Activated T-helper 17 cell treated with anti-CD3 and anti-CD28 coated beads, Interleukin-2, amount 50 U/mL, for 72 hours (primary cell): ENCODE measurements at places on chromosomes 7 and 10. TPM values are rescaled to one million over a fixed set of nuclear protein-coding genes. Genes with fewer than 3 reads are reported as not detected.

H2BK1 gene
- 1.2 TPM for total RNA-seq

TMEM273 gene
- total RNA-seq: 92.2 TPM

C10orf67 gene
- 0.21 TPM for total RNA-seq

OR2A5 gene
- total RNA-seq: not detected

RAB19 gene
- 4.5 TPM for total RNA-seq

IGF2BP3 gene
- total RNA-seq: 0.42 TPM

TBX20 gene
- total RNA-seq: not detected

SLC16A9 gene
- total RNA-seq: 2.2 TPM

PDE1C gene
- total RNA-seq: not detected

DNA sequence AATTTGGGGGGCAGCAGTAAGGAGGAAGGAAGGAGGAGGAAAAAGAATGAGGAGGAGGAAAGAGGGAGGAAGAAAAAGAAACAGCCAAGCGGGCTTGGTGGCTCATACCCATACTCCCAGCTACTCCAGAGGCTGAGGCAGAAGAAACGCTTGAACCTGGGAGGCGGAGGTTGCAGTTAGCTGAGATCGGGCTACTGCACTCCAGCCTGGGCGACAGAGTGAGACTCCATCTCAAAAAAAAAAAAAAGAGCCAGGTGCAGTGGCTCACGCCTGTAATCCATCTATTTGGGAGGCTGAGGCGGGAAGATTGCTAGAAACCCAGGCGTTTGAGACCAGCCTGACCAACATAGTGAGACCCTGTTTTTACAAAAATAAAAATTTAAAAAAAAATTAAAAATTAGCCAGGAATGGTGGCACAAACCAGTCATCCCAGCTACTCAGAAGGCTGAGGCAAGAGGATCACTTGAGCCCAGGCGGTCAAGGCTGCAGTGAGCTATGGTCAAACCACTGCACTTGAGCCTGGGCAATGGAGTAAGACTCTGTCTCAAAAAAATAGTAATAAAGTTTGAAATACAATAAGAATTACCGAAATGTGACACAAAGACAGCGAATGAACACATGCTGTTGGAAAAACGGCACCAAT, 14.1 kb upstream of the CRCP start:
- peak overlapping the region; percentile 92 for H3K27ac ChIP-seq
- H3K4me1 ChIP-seq: peaks cover 11% of the 10 kb centered on the region
- H3K4me3 ChIP-seq: peak overlapping the region; percentile 79
- H3K27me3 ChIP-seq: no peaks in the 10 kb centered on the region
- no peak for ATAC-seq

- no peak overlapping the region for H3K4me3 ChIP-seq
- no peaks in the 10 kb centered on the region for H3K4me1 ChIP-seq
- ATAC-seq: no peak
- peaks cover under 1% of the 10 kb centered on the region for H3K27me3 ChIP-seq
- H3K27ac ChIP-seq: no peak overlapping the region
- peaks cover 66% of the 10 kb centered on the region for H3K36me3 ChIP-seq
Measured at GRCh38 chr10:102863660-102864059, 5.6 kb upstream of the AS3MT start.

- no peak overlapping the region for H3K27ac ChIP-seq
- no peak overlapping the region for H3K4me3 ChIP-seq
- H3K36me3 ChIP-seq: no peaks in the 10 kb centered on the region
- no peak for ATAC-seq
Measured at GRCh38 chr7:22468609-22469008, 31.4 kb downstream of the STEAP1B start.

- peak overlapping the region; percentile 70 for H3K27ac ChIP-seq
- H3K4me3 ChIP-seq: no peak overlapping the region
- H3K4me1 ChIP-seq: peaks cover 41% of the 10 kb centered on the region
- peaks cover 78% of the 10 kb centered on the region for H3K36me3 ChIP-seq
- ATAC-seq: no peak
Measured at GRCh38 chr10:97450828-97451227, 4.9 kb downstream of the ZDHHC16 start.

DNA sequence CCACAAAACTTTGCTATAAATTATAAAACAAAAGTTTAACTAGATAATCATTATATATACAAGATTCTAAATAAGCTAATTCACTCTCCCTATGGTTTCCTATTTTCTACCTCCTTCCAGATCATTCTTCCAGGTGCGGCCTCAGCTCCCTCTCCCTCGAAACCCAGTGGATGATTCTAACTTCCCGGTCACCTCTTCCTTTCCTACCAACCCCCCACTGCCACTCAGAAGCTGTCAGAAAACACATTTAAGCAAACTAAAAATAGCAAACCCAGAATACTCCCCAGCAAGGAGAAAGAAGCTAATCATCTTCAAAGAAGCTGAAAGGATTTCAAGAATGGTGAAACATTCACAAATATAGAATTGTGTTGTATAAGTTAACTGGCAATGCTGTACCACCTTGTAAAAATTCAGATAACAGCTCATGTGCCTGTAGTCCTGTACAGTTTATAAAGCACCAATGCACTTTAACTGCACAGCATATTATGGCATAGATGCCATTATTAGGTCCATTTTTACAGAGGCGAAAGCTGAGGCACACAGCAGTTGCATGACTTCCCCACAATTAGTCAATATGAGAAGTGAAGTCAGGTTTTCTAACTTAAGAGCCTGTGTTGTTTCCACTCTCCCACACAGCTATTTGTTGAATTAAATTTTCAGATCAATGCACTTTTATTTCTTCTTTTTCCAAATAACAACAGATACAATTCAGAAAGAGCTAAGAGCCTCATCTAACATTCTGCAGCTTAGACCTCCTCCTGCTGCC, 13.7 kb upstream of the DNTT start:
- no peak for ATAC-seq
- H3K36me3 ChIP-seq: no peaks in the 10 kb centered on the region
- no peak overlapping the region for H3K4me3 ChIP-seq
- H3K4me1 ChIP-seq: no peaks in the 10 kb centered on the region
- no peak overlapping the region for H3K27ac ChIP-seq

DNA sequence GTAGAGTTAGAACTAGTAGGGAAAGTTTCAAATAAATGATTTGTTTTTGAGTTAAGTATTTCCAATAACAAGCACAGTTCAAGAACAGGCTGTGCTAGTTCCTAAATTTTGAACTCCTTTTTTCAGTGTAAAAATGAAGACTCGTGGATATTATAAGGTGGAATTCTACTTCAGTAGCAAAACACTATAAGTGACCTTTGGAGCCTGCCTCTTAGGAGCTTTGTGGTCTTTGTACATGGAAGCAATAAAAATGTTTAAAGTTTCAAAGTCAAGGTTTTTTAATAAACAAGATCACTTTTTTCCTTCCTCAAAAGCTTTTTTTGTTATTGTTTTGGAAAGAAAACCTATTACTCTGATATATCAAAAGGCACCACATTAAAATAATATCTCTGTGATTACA, 292.4 kb upstream of the VWC2 start:
- H3K27me3 ChIP-seq: no peaks in the 10 kb centered on the region
- H3K36me3 ChIP-seq: no peaks in the 10 kb centered on the region
- H3K4me3 ChIP-seq: no peak overlapping the region
- no peaks in the 10 kb centered on the region for H3K4me1 ChIP-seq
- H3K27ac ChIP-seq: no peak overlapping the region
- ATAC-seq: no peak

DNA sequence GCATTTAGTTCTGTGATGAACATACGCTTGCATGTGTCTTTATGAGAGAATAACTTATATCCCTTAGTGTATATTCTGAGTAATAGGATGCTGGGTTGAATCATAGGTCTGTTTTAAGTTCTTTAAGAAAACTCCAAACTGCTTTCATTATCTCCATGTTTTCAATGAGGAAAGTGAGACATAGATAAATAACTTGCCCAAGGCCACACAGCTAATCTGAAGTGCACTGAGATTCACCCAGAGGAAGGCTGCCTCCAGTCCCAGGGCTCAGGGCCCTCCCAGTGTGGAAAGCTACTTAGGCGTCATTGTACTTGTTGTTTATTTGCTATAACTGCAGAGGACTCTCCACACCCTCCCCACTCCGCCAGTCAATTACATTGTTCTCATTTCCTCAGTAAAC, 126.7 kb downstream of the INHBA start:
- no peaks in the 10 kb centered on the region for H3K4me1 ChIP-seq
- no peak overlapping the region for H3K4me3 ChIP-seq
- H3K36me3 ChIP-seq: no peaks in the 10 kb centered on the region
- H3K27me3 ChIP-seq: no peaks in the 10 kb centered on the region

DNA sequence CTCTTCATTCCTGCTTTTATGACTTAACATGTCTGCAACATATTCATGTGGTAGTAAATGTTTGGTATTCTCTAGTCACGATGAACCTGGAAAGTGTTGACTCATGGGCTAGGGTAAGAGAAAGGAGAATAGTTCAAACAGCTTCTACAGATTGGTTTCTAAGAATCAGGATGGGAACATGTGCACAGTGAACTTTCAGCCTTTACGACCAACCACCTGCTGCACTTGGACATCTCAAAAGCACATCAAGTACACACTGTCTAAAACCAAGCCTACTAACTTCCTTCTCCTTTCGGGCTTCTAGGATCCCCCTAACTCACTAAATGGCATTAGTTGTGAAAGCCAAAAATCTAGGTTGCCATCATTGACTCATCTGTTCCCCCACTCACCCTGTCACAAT, 85.5 kb downstream of the CUL2 start:
- no peaks in the 10 kb centered on the region for H3K27me3 ChIP-seq
- no peak for ATAC-seq
- H3K4me1 ChIP-seq: no peaks in the 10 kb centered on the region

DNA sequence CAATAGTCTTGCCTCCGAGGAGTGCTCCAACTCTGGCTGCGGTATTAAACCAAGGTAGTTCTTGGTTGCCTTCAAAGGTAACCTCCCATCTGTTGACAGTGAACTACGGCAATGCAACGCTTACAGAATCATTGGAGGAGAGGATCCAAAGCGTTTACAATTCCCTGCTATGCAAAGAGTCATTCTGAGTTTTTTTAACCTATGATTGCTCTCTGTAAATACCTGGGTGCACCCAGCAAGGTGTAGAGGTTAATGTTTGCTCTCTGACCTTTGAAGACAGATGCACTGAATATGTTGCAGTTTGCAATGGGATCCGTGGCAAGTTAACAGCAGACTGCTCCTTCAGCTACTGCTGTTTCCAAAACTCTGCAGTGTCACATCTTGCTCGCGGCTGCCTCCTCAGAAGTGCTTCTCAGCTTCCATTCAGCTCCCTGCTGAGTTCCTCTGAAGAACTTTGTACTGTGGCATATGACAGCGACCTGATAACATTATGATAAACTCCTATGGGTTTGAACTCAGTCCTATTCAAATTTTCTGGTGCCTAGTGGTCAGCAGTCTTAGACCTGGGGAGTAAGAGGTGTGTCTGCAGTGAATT, 29.0 kb downstream of the KIAA1217 start:
- H3K27me3 ChIP-seq: peaks cover 17% of the 10 kb centered on the region
- no peaks in the 10 kb centered on the region for H3K36me3 ChIP-seq
- H3K4me3 ChIP-seq: no peak overlapping the region
- ATAC-seq: no peak
- no peak overlapping the region for H3K27ac ChIP-seq

DNA sequence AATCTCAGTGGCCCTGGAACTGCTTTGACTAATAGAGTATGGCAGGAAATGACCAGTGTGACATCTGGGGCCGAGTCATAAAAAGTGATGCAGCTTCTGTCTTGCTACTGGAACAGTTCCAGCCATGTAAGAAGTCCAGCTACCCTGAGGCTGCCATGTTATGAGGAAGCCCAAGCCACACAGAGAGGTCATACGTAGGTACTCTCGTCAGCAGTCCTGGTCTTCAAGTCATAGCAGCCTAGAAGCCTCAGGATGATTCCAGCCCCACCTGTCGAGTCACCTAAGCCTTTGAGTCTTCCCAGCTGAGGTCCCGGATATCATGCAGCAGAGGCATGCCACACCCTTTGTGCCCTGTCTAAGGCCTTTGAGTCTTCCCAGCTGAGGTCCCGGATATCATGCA, 92.1 kb downstream of the PPP1R3C start:
- no peak overlapping the region for H3K27ac ChIP-seq
- no peaks in the 10 kb centered on the region for H3K4me1 ChIP-seq
- peak; percentile 24 for ATAC-seq
- H3K36me3 ChIP-seq: no peaks in the 10 kb centered on the region

GRCh38 chr10:13527864-13528122, 1.0 kb downstream of the BEND7 start:
- peaks cover 55% of the 10 kb centered on the region for H3K27me3 ChIP-seq
- no peak overlapping the region for H3K27ac ChIP-seq
- ATAC-seq: no peak

GRCh38 chr7:66937940-66938339, 16.9 kb downstream of the TMEM248 start:
- H3K36me3 ChIP-seq: peaks cover 82% of the 10 kb centered on the region
- no peak overlapping the region for H3K4me3 ChIP-seq
- no peaks in the 10 kb centered on the region for H3K27me3 ChIP-seq
- peaks cover 30% of the 10 kb centered on the region for H3K4me1 ChIP-seq
- no peak for ATAC-seq

GRCh38 chr7:23969443-23969842, 259.4 kb downstream of the STK31 start:
- H3K4me3 ChIP-seq: no peak overlapping the region
- ATAC-seq: no peak
- H3K27me3 ChIP-seq: peaks cover 6% of the 10 kb centered on the region
- no peaks in the 10 kb centered on the region for H3K4me1 ChIP-seq

DNA sequence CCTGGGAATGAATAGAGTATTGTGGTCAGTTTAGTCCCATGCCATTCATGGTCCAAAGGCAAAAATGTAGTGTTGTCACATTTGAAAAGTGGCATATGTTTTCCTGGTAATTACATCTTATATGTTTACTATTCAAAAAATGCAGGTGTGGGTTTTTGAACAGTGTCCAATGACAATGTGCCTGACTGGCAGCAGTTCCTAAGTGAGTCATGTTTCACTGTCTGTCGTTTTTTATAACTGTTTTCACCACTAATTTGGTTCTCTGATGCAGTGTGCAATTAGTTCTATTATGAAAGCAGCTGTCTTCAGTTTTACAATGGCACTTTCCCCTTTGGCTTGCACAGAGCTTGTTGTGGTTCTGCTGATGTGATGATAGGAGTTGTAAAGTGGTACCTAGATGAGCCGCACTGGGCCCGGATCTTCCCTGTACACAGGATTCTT, 162.3 kb downstream of the SEM1 start:
- H3K27me3 ChIP-seq: peaks cover 16% of the 10 kb centered on the region
- no peaks in the 10 kb centered on the region for H3K36me3 ChIP-seq
- H3K4me3 ChIP-seq: no peak overlapping the region
- no peak for ATAC-seq
- no peaks in the 10 kb centered on the region for H3K4me1 ChIP-seq

DNA sequence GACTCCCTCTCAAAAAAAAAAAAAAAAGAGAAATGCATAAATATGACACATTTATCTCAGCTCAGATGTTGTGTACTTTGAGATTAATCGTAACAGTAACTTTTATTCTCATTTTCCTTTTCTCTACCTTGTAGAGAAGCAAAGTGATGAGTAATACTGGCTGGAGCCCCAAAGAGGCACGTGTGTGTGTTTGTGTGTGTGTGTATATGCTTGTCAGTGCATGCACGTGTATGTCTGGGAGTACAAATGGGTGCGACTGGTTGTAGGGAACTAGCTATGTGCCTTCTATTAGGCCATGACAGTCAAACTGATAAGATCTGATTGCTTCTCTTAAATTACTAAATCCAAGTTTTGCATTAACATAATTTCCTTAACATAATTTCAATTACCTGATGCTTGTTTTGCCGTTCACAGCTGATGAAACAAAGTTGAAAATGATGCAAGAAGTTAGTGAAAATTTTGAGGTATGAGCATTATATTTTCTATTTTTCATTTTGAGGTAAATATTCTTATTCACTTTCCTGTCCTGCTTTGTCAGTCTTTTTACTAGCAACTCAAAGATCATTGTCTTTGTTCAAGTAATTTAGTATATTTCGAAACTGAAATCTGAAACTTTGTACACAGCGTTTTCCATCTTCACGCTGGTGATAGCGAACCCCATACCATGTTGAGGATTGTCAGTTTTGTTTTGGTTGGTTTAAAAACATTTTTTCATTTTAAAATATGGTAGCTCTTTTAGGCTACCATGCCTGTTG, 3.4 kb downstream of the TRRAP start:
- ATAC-seq: peak; percentile 47
- peaks cover 11% of the 10 kb centered on the region for H3K4me1 ChIP-seq
- H3K4me3 ChIP-seq: peak overlapping the region; percentile 89
- H3K36me3 ChIP-seq: peaks cover 65% of the 10 kb centered on the region
